ENCODE measurements at places on chromosomes 13 and 19.

- DNase-seq = no peak
Observed at GRCh38 chr13:51920267-51920666, 58.5 kb downstream of the CCDC70 start.

- DNase-seq = peak; percentile 21
Observed at GRCh38 chr13:77918391-77919245, at the start of gene EDNRB. TSS of gene EDNRB (minus strand) at chr13:77918831. CDS start at chr13:77918573, 258 bp downstream.

DNA sequence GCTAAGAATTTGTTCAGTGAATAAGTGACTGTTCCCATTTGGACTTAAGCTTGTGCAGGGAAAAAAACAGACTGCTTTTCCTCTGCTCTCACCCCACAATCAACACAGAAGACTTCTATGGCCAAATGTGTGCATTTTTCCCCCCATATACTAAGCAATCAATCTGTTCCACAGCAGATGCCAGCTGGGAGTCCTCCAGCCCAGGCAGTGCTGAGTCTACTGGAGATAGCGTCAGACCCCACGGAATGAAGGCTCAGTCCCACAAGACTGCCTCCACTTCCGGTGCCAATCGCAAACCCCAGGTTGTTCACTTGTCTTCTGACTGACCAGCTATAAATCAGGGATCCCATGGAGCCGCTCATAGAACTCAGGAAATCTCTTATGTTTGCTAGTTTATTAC lies 69.5 kb upstream of the ANKRD10 start:
- DNase-seq = no peak

DNA sequence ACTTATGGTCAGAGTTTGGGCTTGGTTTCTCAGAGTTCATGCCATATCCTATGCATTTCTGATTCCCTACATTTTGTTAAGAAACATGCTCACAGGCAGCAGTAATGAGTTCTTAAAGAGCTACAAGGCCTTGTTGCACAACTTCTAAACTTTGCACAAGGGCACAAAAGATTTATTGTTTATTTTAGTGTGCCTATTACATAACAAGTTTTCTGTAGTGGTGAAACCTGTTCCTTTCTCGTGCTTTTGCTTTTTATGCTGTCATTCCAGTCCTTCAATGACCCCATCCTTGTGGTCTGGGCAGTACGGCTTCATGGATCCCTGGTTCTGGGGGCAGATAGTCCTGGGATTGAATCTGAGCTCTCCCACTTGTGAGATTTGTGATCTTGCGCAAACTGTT lies 17.8 kb downstream of the ZNF507 start:
- no peak for DNase-seq

DNA sequence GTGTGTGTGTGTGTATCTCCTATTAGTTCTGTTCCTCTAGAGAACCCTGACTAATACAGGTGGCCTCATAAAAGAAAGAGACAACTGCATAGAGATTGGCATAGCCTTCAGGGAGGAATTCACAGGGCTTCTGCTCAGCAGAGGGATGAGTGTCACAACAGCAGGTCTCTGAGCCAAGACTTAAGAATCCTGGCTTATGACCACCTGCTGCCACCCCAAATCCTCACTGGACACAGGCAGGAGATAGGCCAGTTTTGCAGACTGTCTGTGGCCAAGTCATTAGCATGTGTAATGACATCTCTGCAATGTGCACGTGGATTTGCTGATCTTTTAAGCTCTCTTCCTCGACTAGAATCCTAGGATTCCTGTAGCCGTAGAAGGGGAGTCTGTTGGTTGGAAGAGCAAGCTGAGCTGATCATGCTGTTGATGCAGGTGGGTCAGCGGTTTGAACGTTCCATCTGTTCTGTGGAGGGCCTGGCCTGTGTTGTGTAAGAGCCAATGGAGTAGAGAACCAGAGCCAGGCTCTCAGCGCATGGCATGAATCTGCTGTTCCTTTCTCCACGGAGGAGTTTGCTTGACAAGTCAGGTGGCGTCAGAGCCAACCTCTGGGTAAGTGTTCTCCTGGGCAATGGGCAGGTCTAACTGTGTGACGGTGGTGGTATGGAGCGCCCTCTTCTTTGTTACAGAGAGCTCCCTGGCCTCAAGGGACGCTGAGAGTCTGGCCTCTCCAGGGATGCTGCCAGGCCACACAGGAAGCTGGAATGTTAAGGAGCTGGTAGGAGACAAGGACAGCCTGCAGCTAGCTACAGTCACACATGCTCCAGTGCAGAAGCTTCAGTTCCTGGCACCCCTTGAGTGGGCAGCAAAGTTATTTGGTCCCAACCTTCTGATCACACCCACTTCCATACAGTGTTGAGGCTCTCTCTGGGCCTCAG lies 503.1 kb downstream of the FOXO1 start:
- no peak for DNase-seq

DNA sequence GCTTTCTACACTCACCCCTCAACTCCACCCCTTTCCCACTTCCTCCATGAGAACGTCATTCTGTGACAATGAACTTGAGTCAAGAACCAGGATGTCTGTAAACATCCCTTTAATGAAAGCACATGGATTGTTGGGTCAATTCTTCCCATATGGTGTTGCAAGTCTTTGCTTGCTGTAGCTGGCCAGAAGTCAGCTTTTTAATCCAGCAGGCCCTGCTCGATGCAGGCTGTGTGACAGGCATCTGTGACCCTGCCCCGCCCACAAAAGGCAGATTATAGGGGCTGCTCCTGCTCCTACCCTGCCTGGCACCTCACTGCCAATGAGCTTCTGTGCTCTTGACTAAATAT lies 78.0 kb downstream of the STARD13 start:
- peak; percentile 92 for DNase-seq

- DNase-seq = no peak
Observed at GRCh38 chr19:6064336-6065073, 45.8 kb downstream of the RFX2 start.

GRCh38 chr19:16198370-16198651 lies 600 bp downstream of the AP1M1 start:
- no peak for DNase-seq

GRCh38 chr13:58592052-58592451 lies 960.5 kb downstream of the PCDH17 start:
- DNase-seq = no peak

- DNase-seq = no peak
Observed at GRCh38 chr13:80086304-80086721, 254.6 kb downstream of the SPRY2 start.
